ENCODE measurements at places on chromosomes 7 and 10. TPM values are rescaled to one million over a fixed set of nuclear protein-coding genes. Genes with fewer than 3 reads are reported as not detected.
A peak's percentile ranks its signal among the peaks of the same experiment; 100 is the strongest.

DNA sequence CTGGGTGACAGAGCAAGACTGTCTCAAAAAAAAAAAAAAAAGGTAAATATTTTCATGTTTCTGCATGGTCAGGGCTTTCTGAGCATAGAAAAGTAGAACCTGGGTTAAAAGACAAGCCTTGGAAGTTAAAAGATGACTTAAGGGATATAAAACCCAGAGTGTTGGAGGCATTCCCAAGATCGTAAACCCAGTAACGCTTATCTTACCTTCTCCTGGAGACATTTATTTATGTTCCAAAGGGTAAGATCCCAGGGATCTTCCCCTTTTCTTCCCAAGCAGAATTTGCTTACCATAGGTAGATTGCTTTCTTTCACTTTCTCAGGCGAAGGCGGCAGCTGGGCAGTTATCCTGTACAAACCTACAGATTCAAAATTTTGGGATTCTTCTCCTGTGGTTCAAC is 22.2 kb downstream of the SUGCT start:
- peak; percentile 9 for DNase-seq

- DNase-seq: no peak
Measured at GRCh38 chr7:78024591-78024990, 226.0 kb downstream of the PHTF2 start.

DNA sequence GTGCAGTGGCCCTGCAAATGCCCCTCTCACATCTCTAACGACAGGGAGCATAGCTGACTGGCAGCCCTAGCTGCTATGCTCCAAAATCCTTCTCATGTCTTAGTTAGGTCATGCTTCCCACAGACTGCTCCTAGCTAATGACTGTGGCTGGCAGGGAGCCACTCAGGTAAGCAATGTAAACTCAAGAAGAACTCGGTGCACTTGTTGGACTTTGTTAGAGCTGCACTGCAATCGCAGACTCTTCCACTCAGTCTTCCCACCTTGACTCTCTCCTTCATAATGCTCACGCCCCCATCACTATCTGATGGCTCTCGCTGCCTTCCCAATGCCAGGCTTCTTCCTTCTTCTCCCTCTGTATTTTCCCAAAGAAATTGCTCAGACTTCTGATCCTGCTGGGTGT is 24.0 kb downstream of the OR9A2 start:
- peak; percentile 81 for DNase-seq

DNA sequence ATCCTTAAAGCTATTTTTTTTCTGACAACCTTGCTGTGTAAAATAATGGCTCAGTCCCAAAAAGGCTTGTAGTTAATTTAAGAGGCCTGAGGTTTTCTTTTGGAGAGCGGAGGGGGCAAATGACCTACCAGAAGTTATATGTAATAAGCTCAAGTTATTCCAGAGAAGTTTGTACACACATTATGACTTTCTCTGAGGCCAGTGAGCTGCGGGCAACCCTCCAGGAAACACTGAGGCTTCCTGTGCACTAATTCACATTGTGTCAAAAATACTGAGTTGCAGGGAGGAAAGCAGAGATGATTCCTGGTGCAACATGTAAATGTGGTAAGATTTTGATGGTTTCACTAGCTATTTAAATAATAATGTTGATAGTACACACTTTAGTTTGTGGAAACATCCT is 188.6 kb downstream of the DIP2C start:
- DNase-seq: peak; percentile 43

The WEE2 gene
- total RNA-seq: not detected

DNA sequence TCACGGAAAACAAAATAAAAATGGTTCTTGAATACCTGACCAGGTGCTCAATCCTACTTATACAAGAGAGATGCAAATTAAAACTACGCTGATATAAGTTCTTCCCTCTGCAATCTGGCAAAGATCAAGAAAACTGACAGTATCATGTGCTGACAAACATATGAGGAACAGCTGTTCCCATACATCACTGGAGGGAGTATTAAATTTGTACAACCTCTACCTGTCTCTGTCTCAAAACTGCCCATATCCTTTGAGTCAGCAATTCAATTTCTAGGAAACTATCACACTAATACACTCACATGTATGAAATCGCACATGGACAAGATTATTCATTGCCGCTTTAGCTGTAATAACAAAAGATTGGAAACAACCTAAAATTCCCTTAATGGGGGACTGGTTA is 11.0 kb upstream of the IL6 start:
- DNase-seq: no peak

DNA sequence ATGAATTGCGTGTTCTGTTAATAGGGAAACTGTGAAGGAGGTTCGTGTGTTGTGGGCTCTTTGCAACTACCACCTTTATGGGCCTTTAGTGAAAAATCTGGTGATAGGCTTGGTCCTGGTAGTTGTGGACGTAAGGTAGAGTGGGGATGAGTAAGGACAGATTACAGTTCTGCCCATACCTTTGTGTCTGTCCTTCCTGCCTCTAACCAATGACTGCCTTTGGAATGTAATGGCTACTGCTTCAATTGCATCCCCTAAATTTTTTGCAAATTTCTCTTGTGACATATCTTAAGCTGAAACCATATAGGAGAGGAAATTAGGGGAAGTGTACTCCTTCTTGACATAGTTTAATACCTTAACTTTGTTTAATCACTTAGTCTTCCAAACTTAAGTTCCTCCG is 82.3 kb downstream of the ADK start:
- DNase-seq: no peak

The PRKG1 gene
- 11.6 TPM for total RNA-seq

The SCART1 gene
- 8.1 TPM for total RNA-seq

The GPR15LG gene
- not detected for total RNA-seq

The OR6B1 gene
- not detected for total RNA-seq

GRCh38 chr7:74506325-74506724 is 52.6 kb downstream of the GTF2IRD1 start:
- DNase-seq: no peak

- DNase-seq: peak; percentile 86
Measured at GRCh38 chr7:3861941-3862340, 560.9 kb downstream of the SDK1 start.

DNA sequence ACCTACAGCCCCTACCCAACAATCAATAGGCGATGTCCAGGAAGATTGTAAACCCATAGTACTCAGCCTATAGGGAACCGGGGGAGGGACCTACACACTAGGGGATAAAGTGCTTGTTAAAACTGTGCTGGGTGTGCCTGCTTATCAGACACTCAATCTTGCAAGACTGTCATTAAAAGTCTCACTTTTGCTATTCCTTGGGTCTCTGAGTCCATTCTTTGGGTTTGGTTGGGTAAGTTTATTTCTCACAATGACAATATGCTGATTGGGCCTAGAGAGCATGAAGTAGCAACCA is 45.6 kb downstream of the PTPRE start:
- DNase-seq: no peak

- no peak for DNase-seq
Measured at GRCh38 chr7:114689406-114689805, 232.5 kb upstream of the MDFIC start.

The TAF3 gene
- total RNA-seq: 13.4 TPM

The MYO1G gene
- total RNA-seq: 1.7 TPM

The NKX6-2 gene
- not detected for total RNA-seq

The UNCX gene
- total RNA-seq: not detected

GRCh38 chr10:129793479-129793878 is 170.6 kb downstream of the EBF3 start:
- no peak for DNase-seq

DNA sequence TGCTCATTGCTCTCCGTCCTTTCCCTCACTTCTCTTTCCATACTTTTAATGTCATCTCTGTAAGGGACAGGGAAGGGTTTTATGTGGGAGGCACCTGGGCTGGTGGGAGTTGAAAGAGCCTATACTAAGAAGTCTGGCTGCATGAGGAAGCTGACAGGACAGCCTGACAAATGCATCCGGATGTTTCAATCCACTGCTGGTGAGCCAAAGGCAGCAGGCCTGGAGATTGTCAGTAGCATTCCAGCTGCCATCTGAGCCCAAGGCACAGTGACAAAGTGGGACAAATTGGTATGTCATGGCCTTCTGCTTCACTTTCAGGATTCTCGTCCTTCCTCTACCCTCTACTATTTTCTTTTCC is 218.4 kb downstream of the STK31 start:
- peak; percentile 8 for DNase-seq

DNA sequence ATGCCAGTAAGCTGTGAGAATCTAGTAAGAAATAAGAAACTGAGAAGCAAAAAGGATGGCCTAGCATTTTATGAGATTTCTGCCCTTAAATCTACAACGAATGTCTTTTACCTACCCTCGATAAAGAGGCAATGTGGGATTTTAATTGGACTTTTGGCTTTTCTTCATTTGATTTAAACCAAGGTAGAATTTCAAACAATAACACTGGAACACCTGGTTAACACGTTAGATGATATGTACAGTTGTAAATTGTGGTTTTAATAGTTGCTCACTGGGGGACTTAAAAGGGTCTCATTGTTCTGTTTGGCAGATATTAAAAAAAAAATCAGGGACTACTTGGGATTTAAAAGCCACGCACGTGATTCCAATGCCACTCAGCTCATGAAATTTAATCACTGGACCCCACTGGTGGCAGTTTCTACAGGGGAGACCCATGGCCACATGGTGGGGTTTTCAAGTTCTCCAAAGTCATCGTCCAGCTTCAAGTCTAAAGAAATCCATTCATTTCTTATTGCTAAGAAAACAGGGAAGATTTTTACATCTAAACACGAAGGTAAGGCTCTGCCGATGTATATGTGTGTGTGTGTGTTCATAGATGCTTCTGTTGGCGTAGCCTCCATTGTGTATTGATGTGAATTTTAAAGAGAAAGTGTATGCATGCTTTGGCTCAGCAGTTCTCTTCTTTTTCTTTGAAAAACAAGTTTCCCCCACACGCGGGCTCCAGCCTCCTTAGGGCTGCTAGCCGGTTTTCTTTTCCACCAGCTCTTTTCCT is 588.6 kb upstream of the MKI67 start:
- DNase-seq: no peak

The PRKAR2B gene
- total RNA-seq: 4.9 TPM

DNA sequence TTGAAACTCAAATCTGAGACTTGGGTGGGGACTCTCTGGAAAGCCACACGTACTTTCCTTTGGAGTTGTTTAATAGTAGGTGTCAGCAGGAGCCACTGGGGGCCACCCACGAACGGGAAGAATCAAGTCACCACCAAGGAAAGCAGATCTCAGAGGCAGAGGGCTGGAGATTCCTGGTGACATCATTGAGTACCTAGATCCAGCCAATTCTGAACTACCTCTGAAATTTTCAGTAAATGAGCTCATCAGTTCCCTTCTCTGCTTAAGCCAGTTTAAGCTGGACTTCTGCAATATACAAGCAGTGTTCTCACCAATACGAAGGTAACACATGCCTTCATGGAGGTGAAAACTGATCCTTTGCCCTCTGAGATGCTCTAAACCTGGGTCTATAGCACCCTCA is 99.3 kb upstream of the SORCS3 start:
- no peak for DNase-seq

The FGFR2 gene
- total RNA-seq: 17.9 TPM
